GM12891 (cell line): ENCODE measurements at places on chromosomes 16 and 17.

DNA sequence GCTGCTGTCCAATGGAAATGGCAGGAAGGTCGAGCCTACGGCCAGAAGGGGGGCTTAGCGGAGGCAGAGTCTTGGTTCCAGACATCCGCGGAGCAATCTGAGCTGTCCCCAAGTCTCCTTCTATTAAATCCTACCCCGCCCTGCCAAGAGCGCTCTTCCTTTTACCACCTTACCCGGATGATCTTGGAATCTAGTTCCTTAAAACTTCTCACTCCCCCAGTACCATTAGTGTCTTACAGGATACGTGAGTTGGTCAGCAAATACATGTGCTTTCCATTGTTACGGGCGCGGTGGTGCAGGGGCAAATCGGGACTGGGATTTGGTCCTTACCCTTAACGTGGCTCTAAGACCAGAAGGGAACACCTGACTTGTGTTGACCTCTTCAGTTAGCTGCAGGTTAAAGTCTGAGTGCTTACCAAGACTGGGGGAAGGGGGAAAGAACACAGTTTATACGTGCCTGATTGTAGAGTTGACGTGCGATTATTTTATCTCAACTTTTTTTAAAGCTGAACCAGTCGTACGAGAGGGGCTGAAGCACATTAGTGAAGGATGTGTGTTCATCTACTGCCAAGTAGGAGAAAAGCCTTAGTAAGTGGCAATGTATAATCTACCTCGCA is 495 bp downstream of the TXNDC17 start:
- DNase-seq = no peak

- no peak for DNase-seq
Measured at GRCh38 chr17:50146927-50147665, 3.4 kb downstream of the PPP1R9B start.

GRCh38 chr16:84547546-84548061 is 43.1 kb upstream of the MEAK7 start:
- DNase-seq = no peak

GRCh38 chr16:24801761-24802302 is 43.9 kb upstream of the SLC5A11 start:
- DNase-seq = no peak
